ENCODE measurements at places on chromosomes 12 and 14.

GRCh38 chr12:1845886-1846285 is 25.5 kb downstream of the LRTM2 start:
- no peak for DNase-seq

DNA sequence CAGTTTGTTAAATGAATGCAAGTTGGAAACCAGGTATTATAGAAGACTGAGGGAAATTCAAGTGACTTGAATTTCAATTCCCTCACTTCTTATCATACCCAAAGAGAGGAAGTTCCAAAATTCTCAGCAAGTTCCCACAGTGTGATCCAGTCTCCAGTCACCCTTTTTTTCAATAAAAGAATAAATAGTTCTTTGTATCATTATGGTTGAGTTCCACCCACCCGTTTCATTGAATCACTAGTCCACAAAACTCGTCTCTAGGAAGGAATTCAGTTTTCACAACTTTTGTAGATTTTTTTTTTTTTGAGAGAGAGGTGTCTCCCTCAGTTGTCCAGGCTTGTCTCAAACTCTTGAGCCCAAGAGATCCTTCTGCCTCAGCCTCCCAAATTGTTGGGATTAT is 1.6 kb upstream of the TMEM30B start:
- no peak for DNase-seq

DNA sequence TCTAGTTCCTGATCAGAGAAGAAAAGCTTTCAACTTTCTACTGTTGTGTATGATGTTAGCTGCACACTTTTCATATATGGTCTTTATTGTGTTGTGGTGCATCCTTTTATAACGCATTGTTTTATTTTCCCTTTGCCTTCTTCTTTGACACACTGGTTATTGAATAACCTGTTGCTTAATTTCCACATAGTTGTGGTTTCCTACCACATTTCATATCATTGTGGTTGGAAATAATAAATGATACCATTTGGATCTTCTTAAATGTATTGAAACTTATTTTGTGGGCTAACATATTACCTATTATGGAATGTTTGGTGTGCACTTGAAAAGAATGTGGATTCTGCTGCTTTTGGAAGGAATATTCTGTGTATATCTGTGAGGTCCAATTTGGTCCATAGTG is 64.9 kb downstream of the GPHN start:
- DNase-seq = no peak

- DNase-seq = no peak
These were observed 220.1 kb downstream of the SOX5 start for GRCh38 chr12:23729359-23729758.

- no peak for DNase-seq
These were observed 176.3 kb upstream of the ATP2B1 start for GRCh38 chr12:89884952-89885351.

GRCh38 chr14:67539116-67539515 is 6.0 kb downstream of the PLEKHH1 start:
- DNase-seq = no peak

GRCh38 chr12:64600164-64600561 is 10.1 kb upstream of the RASSF3 start:
- DNase-seq = no peak

- DNase-seq = no peak
These were observed 67.8 kb upstream of the PSMC1 start for GRCh38 chr14:90188588-90188987.

- no peak for DNase-seq
These were observed 1.2 kb upstream of the C14orf180 start for GRCh38 chr14:104578321-104578720.

- DNase-seq = no peak
These were observed 1088.3 kb upstream of the SEL1L start for GRCh38 chr14:82621881-82622450.

- DNase-seq = peak; percentile 11
These were observed 50.1 kb downstream of the TMEM132C start for GRCh38 chr12:128316973-128317526.

DNA sequence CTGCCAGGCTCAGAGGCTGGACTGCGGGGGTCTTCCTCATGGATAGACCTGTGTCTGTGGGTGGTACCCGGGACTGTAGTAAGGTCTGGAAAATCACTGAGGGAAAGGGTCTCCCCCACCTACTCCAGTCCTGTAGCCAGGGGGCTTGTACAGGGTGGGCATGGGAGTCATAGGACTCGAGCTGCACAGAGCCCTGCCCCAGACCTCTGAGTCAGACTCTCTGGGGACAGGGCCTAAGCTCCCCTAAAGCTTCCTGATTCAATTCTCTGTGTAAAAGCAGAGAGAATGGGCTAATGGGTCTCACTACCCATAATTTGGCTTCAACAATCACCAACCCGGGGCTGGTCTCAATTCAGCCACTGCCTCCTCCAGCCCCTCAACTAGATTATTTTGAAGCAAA is 27.0 kb downstream of the LRTM2 start:
- no peak for DNase-seq

DNA sequence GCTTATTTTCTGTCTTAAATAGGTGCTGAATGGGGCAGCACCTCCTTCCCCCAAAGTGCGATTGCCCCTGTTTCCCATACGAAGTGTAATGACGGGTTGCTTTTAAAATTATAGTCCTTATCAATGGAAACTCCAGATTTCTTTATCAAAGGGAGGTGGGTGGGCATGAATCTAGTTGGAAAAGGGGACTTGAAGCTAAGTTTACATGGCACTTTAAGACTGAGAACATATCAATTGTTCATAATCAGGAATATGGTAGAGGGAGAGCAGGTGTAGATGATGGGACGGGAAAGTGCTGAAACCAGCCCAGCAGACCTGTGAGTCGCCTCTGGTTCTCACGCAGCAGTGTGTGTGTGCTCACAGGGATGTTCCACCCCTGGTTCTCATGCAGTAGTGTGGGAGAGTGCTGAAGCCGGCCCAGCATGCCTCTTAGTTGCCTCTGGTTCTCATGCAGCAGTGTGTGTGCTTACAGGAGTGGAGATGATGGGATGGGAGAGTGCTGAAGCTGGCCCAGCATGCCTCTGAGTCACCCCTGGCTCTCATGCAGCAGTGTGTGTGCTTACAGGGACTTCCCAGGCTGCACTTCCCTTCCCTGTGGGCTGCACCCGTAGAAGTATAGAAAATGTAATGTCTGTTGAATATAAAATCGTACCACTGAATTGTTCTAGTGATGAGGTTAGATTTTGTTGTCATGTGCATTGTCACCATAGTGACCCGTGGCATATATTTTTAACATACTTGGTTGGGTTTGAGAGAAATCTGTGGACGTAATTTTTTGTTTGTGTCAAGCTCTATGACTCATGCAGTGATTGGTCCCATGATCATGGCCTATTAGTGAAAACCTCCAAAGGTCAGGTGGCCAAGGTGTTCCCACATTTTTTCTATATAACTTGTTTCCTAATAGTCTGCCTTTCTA is 51.6 kb downstream of the GPATCH2L start:
- peak; percentile 63 for DNase-seq

DNA sequence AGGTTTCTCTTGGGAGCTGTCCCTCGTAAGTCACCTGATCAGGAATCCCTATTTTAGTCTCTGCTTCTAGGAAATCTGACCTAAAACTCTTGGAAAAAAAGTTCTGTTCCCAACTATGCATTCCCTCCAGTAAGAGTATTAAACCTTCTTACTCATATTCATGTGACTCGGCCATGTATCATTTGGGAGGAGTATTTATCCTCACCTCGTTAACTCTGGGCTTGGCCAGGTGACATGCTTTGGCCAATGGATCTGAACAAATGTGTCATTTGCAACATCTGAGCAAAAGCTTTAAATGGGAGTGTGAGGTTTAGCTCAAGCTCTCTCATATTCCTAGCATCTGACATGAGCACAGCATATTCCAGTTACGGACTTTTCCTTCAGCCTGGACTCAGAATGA is 226.8 kb downstream of the NUAK1 start:
- no peak for DNase-seq

GRCh38 chr12:130126023-130126432 is 36.2 kb upstream of the FZD10 start:
- no peak for DNase-seq

- DNase-seq = no peak
These were observed 3.3 kb downstream of the FBXL14 start for GRCh38 chr12:1591034-1591433.

- DNase-seq = no peak
These were observed 54.5 kb upstream of the VASH1 start for GRCh38 chr14:76706811-76707210.

DNA sequence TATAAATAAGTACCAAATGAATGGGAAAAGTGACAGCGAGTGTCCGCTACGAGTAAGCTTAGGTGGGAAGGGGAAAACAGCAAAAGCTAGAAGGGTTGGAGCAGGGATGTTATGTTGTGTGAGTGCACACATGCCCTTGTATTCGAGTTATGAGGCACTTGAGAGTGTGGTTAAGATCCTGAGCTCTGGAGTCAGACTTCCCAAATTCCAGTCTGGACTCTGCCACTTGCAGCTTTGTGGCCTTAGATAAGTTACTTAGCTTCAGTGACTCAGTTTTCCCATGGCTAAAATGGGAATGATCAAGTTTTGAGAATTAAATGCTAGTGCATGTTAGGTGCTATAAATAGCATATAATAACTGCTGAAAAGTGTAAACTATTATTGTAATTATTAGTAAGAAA is 44.9 kb downstream of the KTN1 start:
- DNase-seq = peak; percentile 26

GRCh38 chr12:39605501-39605900 is 14.1 kb downstream of the ABCD2 start:
- DNase-seq = no peak

- DNase-seq = no peak
These were observed 241.1 kb downstream of the SPTSSA start for GRCh38 chr14:34220921-34221320.

DNA sequence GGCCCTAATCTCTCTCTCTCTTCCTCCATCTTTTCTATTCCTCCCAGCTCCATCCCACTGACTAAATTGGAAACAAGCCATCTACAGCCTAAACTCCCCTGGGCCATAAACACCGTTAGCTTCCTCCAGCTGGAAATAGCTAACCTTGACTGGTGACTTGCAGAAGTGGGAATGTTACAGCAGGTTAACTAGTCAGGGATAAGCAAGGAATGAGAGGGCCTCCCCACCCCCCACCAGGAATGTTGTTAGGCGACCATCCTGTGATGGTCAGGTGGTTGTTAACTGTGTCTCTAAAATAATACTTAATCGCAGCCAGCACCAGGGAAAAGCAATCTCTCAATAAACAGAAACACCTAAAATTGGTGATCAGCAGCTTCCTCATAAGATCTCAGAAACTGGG is 40.8 kb downstream of the MIS18BP1 start:
- DNase-seq = no peak

DNA sequence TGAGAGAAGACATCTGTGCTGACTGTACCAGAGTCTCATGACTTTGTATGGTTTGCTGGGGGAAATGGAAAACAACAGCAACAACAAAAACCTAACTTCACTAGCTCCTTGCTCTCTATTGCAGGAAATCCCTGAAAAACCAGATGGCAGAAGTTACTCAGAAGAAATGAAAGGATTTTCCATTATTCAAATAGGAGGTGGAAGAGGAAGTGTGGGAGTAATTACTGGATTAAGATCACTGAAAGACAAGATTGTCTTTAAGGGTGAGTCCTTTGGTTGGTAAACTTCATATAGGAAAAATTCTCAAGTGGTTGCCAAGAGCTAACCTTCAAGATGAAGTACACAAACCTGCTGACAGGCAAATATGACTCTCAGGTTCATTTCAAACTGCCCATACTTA is 391.9 kb upstream of the ATP2B1 start:
- DNase-seq = no peak

- peak; percentile 85 for DNase-seq
These were observed 235.2 kb upstream of the CRY1 start for GRCh38 chr12:107328442-107329133.

GRCh38 chr14:51504669-51505068 is 147.0 kb upstream of the FRMD6 start:
- DNase-seq = no peak

DNA sequence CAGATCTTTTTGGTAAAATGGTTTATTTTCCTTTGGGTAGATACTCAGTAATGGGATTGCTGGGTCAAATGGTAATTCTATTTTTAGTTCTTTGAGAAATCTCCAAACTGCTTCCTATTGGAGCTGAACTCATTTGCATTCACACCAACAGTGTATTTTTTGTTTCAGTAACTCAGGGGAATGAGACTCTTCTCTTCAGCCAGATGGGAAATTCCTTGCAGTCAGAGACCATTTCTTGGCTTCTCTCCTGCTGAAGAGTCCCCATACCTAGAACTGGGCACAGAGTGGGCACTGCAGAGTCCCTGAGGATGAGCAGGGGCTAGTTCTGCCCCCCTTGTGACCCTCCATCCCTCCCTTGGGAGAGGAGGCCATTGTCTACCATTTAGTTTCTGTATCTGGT is 10.8 kb downstream of the SDSL start:
- DNase-seq = no peak

GRCh38 chr14:79825046-79825521 is 386.2 kb downstream of the DIO2 start:
- no peak for DNase-seq

DNA sequence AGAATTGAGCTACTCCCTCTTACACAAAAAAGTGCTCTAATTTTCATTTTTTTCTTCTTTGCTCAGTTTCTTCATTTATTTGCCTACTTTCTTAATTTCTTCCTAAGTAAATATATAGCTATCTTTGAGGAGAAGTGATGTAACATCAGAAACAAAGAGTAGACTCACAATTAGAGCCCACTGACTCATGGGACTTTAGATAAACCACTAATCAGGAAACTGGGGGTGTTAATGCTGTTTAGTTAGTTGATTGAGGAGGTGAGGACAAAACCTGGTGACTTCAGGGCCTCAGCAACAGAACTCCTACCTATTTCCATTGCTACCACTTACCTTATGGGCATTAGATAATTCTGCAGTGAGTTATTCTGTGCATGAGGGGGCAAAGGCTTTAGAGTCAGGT is 151.7 kb downstream of the MON2 start:
- DNase-seq = no peak

DNA sequence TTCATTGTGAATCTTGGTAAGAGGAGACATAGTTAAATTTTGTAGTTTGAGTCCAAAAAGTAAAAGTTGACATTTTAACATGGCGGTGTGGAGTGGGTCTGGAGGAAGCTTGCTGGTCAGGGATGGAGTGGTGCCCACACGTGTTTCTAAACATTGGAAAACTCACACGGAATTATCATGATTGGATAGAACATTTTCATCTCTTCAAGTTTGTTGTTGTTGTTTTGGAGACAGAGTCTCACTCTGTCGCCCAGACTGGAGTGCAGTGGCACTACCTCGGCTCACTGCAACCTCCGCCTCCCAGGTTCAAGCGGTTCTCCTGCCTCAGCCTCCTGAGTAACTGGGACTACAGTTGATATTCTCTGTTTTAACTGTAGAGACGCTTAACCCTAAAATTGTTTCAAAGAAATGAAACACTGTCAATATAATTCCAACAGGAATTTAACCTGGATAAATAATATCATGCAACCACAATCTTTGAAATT is 502 bp upstream of the MBIP start:
- no peak for DNase-seq
